ENCODE measurements at places on chromosomes 7 and 10. TPM values are rescaled to one million over a fixed set of nuclear protein-coding genes. Genes with fewer than 3 reads are reported as not detected.

The GNG11 gene
- 46.1 TPM for polyA plus RNA-seq

The SKIDA1 gene
- 0.49 TPM for polyA plus RNA-seq

The TEX36 gene
- 0.32 TPM for polyA plus RNA-seq

GRCh38 chr7:75573477-75574019 is 81.4 kb downstream of the SPDYE5 start:
- DNase-seq: no peak

DNA sequence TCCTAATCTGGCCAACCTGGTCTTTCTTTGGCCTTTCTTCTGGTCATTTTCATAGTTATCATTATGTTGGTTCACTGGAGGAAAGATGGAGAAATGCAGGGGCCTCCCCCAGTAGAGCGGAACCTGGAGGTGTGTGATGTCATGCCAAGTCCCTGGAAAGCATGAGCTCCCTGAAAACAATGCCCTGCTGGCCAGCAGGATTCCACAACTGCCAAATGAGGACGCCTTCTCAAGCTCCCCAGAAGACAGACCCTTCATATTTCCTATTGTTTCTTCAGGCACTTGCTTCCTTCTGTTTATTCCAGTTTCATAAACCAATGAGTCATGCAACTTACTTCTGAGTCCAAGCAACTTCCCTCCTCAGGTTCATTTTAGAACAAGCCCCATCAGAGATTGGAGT is 339.0 kb downstream of the GATA3 start:
- DNase-seq: peak; percentile 56

- no peak for DNase-seq
Measured at GRCh38 chr10:109275960-109276359, 647.4 kb downstream of the XPNPEP1 start.

DNA sequence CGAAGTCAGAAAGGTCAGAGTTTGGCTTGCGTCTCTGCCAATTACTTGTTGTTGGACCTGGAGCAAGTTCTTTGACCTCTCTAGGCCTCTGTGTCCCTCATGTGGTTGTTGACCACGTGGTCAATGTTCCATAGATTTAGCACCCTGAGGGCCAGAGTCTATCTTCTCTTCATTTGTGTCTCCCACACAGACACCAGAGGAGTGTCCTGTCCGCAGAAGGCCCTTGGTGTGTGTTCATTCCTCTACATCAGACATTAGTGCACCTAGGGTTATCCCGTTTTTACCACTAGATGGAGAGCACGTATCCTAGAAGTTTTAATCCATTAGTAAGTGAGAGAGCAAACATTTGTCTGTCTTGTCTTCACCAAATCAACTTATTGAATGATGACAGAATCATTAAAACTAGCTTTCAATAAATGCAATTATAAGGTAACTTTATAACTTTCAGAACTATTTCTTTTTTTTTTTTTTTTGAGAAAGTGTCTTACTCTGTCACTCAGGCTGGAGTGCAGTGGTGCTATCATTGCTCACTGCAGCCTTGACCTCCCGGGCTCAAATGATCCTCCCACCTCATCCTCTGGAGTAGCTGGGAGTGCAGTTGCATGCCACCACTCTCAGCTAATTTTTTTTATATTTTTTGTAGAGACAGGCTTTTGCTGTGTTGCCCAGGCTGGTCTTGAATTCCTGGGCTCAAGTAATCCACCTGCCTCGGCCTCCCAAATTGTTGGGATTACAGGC is 122.5 kb upstream of the ANKRD1 start:
- DNase-seq: no peak

DNA sequence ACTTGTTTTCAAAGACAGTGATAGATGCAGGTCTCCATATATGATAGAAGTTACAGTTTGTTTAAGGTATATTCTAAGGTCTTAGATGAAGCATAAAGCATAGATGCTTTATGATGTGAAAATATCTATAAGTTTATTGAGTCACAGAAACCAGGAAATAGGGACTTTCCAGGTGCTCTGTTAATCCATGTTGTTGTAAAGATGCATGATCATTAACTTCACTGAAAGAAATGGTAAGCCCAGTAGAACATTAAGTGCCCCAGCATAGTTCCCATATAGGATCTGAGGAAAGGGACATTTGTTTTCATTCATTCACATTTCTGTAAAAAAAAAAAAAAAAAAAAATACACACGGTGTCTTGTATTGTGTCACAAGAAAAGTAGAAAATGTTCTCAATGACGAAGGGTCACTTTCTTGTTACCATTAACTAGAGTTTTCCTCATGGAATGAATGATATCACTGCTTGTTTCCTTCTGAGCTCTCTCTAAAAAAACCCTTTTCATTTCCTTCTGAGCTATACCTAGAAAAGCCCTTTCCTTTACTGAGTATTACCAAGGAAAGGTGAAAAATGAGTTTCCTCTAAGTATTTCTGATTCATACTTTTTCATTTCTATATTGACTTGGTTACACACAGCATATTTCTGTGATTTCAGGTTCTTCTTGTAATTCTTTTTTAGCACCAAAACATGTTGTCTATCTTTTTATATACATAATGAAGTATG is 105.2 kb downstream of the MACC1 start:
- DNase-seq: no peak

- DNase-seq: peak; percentile 87
Measured at GRCh38 chr7:24576171-24577025, 3.1 kb downstream of the PALS2 start.

DNA sequence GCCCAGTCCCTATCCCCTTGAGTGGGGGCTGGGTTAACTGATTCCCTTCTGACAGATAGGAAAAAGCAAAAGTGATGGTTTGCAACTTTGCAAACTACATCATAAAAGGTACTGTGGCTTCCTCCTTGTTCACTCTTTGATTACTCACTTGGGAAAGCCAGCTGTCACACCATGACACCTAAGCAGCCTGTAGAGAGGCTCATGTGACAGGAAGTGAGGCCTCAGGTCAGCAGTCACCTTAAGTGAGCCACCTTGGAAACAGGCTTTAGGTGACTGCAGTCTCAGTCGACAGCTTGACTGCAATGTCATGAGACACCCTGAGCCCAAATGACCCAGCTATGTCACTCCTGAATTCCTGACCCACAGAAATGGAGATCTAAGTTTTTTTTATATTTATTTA is 4.3 kb upstream of the CHCHD2 start:
- DNase-seq: no peak

DNA sequence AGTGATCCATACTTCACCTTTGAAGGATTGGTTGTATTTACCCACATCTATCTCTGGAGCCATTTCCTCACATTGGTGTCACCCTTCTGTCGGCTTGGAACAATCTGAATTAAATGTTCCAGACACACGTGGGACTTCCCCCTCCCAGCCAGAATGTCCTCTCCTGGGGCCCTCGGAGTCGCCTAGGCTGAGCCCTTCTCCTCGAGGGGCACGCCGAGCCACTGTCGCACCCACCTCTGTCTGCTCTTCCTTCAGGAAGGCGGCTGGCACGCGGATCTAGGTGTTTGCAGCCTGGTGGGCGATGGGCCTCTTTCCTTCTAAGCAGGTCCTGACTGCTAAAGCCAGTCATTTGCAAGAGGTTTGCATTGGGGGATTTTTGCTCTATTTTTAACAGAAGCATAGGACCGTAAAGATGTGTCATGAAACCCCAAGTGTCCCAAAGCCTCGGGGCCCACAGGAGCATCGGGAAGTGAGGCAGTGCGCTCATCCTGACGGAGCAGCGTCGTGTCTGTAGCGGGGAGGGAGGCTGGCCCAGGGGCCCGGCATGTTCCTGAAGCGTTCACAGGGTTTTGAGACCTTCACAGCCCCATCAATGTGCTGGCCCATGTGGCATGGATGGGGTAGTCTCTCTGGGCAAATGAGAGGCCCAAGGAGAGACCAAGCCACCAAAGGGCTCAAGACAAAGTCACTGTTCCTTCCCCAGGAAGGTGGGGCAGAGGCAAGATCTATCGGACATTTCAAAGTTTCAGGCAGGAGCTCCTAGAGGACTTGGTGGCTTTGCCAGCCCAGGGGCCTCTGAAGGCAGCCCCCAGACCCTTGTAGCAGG is 86.7 kb downstream of the RGS10 start:
- no peak for DNase-seq

GRCh38 chr7:117901089-117901797 is 28.0 kb upstream of the CTTNBP2 start:
- DNase-seq: no peak

DNA sequence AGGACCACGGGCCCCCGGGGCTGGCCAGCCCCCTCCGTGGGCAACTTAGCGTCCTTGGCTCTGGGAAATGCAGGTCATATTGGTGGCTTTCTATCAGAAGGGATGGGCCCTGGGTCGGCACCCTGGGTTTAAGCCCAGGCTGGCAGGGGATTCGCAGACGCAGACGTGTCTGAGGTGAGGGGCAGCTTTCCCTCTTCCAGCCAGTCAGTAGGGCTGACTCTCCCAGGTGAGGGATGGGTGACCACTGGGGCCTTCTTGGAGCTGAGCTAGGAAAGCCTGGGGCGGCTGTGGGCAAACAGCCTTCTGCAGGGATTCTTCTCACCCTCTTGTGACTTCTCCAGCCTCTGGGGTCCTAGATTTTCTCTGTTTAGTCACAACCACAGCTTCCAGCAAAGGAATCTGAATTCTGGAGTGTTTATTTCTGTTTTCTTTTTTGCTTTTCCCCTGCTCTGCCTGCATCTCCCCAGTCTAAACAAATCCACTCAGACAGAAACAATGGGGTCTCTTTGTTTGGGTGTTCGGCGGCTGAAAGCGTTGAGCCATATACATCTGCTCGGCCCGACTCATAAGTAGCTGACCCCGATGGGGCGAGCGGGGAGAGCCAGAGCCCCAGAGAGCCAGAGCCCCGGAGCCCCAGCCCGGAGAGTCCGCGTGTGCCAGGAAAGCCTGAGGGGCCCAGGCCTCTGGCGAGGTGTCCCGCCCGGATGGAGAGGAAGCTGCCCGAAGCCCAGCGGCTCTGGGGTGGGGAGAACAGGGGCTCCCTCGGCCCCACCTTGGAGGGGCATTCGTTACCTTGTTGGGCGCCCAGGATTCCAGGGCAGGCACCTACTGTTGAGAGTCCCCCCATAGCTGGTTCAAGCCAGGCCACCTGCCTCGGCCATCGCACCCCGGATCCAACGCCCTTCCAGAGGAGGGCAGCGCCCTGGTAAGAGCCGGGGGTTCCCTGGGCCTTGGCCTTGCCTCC is 2.0 kb downstream of the MNX1 start:
- no peak for DNase-seq

- DNase-seq: no peak
Measured at GRCh38 chr7:113292105-113292504, 173.8 kb upstream of the SMIM30 start.

DNA sequence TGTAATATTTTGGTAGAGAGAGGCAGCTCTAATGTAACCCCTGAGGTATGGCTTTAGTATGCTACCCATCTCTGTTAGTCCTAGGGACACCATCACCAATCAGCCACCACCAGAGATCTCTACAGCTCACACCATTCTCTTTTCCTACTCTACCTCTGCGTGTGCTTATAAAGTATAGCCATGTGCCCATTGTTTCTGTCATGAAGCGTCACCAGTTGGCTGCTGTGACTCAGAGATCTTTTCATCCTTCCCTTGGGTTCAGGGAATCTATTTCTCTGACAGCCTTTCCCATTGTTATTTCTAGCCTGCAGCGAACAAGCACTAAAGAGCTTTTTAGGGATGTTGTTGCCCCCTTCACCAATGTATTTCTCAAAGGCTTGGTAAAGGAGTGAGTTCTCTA is 103.3 kb downstream of the TPST1 start:
- peak; percentile 51 for DNase-seq

DNA sequence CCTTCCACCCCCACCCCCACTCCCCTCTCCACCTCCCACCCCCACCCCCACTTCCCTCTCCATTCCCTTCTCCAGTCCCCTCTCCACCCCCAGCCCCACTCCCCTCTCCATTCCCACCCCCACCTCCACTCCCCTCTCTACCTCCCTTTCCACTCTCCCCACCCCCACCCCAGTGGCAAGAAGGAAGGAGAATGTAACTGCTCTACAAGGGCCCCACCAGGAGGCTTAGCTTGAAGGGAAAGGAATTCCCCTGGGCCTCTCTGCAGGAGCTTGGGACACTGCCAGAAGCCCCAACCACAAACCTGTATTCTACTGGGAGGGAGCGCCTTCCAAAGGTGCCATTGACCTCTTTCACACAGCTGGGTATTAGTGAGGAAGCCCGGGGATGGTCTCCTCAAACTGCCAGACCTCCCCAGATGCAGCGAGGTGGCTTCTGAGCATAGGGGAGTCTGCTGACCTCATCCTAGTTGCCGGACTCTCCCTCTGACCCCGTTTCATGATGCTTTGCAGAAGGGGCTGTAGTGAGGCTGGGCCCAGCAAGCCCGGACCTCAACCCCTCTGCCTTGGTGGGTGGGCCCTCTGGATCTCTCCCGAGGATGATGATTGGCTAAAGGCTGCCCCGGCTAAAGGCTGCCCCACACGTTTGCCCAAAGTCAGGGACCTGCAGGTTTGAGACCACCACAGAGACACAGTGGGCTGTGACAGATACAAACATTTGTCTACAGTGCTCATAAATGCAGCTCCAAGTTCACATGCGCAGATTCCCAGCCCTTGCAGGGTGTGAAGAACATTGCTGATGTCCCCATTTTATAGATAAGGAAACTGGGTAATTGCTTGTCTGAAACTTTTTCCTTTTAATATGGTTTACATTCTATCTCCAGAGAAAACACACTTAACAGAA is 2.9 kb downstream of the DEPP1 start:
- peak; percentile 46 for DNase-seq
